Stimulated activated CD4-positive, alpha-beta T cell treated with anti-CD3 and anti-CD28 coated beads, Interleukin-4, amount 100 ng/mL, for 4 hours (primary cell): ENCODE measurements at places on chromosomes 5 and 9.
A peak's percentile ranks its signal among the peaks of the same experiment; 100 is the strongest.

DNA sequence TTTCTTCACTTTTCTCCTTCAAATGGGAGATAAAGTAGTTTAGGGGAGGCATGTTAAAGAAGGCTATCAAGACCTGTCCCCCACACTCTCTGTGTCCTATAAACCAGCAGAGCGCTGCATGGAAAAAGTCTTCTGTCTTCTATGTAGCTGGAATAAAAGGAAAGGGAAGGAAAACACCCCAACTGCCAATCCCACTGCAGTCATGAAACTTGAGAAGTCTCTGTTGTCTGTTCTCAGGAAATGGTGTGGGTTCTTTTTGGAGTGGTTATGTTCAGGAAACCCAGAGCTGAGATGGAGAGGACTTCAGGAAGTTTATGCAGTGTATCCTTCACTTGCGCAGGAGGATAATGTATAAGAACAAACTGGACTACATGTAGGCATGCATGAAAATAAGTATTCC is 274.3 kb downstream of the GAS1 start:
- no peak for DNase-seq

GRCh38 chr9:131407717-131408195 is 13.9 kb downstream of the PRRC2B start:
- peak; percentile 35 for DNase-seq

DNA sequence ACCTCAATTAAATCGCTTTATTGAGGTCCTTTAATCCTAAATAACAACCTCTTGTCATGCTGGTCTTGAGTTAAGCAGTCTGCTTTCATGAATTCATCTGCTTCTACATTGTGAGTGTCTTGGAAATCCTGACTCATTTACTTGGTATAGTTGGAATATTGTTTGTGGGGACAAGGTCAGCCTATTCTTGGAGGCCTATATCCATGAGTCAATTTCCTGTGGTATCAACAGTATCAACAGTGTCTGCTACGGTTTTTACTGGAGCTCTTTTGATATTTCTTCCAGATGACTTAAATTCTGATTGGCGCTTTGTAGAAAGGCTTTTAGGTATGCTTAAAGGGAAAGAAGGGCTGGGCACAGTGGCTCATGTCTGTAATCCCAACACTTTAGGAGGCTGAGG is 71.2 kb upstream of the PARP8 start:
- no peak for DNase-seq

- DNase-seq = no peak
Measured at GRCh38 chr5:6274846-6275543, 103.4 kb downstream of the MED10 start.

DNA sequence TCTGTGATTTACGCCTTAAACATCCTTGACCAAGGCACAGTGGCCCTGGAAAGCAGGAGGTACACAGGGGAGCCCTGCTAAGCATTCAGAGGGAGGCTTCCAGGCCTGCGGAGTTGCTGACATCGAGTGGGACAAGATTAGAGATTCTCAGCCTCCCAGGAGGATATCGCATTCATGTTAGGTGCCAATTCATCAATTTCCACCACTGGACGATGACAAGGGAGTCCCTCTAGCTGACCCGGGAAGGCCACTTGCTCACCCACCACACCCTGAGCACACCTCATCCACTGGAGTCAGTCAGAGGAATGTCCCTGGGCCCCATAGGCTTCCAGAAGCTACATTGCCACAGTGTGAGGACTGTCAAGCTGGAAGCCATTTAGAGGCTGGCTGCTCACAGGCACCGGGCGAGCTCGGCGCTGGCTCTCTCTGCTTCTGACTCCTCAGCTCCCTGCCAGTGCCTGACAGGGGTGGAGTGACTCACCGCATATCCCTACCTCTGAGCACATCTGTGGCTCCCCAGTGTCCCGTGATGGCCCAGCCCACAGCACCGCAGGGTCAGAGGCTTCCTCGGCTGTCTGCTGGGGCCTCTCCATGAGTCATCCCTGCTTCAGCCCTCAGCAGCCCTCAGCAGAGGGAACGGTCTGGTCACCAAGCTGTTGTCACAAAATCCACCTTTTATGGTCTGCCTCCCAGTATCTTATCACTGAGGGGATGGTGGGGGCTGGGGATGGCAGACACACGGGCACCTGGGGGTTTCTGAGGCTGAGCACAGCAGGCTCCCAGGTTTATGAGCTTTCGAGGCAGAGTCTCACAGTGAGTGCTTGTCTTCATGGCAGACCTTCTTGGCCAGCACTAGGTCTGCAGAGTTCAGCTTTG is 117.5 kb downstream of the ZNF608 start:
- no peak for DNase-seq

- DNase-seq = no peak
Measured at GRCh38 chr9:116219686-116220085, 66.1 kb downstream of the PAPPA start.

DNA sequence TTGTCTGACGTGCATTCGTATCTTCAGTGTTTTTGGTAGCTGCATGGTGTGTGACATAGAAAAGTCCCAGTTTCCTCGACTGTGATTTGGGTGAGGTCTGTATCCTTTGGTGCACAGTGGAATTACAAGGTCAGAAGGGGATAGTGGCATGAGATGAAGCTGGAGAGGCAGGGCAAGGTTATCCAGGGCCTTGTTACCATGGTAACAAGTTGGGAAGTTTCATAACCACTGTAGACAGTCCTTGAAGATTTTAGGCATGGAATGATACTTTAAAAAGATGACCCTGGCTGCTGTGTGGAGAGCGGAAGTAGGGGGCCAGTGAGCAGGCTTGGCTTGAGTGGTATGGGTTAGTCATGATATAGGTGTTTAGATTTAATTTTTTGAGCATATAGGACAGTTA is 11.9 kb downstream of the EHMT1 start:
- DNase-seq = no peak
